ENCODE measurements at places on chromosomes 4 and X.
A peak's percentile ranks its signal among the peaks of the same experiment; 100 is the strongest.

DNA sequence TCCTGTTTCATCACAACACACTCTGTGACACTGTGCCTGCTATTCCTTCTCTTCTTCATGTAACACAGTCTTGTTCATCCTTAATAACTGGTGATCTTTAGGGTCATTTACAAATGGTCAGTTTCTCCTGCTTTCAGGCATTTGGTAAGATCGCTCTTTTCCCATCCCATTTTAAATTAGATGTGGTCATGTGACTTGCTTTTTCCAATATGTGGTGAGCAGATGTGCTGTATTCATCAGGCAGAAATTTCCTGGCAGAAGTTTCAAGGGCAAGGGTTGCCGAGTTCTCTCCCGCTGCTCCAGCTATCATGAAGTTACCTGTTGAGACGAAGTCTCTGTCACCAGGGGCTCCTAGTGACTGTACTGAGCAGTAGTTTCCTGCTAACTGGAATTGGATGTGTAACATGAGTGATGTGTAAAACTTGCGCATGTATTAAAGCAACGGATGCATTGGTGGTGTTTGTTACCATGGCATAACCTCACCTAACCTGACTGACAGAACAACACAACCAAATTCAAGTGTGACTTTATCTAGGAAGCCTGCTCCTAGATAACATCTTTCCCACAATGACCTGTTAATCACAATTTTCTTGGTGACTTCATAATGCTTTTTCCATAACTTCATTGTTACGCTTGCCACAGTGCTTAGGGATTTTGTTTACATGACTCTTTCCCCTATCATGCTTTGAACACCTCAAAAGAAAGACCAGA lies 29.5 kb upstream of the BMPR1B start:
- DNase-seq, result no peak

GRCh38 chr4:57554556-57555092 lies 444.4 kb upstream of the IGFBP7 start:
- DNase-seq, result no peak

DNA sequence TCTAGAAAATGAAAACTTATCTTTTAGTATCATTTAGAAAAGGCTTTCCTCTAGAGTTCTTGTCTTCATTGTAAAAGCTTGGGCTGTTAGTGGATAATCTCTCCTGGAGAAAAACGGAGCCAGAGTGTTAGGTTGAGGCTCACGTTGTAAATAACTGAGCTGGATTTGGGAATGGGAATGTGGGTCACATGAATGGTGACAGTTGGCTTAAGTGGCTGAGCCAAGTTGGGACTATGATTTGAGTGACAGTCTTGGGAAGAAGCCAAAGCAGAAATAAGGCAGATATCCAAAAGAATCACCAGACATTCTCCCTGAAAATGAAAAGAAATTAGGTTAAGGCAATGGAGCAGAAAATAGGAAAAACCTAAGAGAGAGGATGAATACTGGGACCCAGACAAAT lies 33.6 kb upstream of the PDGFC start:
- no peak for DNase-seq

DNA sequence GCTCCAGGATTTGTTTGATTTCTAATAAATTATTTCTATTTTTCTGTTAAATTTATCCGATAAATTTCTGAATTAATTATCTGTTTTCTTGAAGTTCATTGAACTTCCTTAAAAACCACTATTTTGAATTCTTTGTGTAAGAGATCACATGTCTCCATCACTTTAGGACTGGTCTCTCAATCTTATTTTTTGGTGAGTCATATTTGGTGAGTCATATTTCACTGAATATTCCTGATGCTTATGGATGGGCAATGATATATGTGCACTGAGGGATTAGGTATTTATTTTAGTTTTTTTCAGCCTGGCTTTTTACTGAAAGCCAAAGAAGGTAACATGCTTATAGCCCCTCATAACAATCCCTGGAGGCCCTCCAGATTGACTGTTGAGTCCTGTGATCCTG lies 48.5 kb upstream of the IL15 start:
- peak; percentile 52 for DNase-seq

GRCh38 chr4:146506272-146506671 lies 15.5 kb downstream of the SLC10A7 start:
- no peak for DNase-seq

GRCh38 chrX:148871422-148872160 lies 371.2 kb downstream of the AFF2 start:
- DNase-seq, result peak; percentile 25

- DNase-seq, result peak; percentile 89
Measured at GRCh38 chr4:138235419-138235952, 6.7 kb downstream of the SLC7A11 start.

GRCh38 chr4:86846921-86847320 lies 2.3 kb downstream of the SLC10A6 start:
- DNase-seq, result no peak

DNA sequence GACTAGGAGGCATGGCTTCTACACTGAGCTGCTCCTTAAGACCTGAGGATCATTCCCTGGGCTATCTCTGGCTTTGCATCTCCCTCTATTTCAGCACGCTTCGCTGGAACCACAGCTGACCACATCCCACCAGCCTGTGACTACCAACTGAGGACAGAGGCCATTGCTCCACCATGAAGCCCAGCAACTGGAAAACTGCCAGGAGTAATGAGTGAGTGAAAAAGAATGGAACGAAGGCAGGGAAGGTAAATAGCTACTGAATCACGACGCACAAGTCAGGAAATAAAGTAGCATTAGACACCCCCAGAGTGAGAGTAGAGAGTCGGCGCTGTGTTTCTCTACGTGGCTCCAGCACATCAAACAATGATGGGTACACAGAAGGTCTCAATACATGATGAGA lies 314.7 kb downstream of the LDB2 start:
- DNase-seq, result no peak

DNA sequence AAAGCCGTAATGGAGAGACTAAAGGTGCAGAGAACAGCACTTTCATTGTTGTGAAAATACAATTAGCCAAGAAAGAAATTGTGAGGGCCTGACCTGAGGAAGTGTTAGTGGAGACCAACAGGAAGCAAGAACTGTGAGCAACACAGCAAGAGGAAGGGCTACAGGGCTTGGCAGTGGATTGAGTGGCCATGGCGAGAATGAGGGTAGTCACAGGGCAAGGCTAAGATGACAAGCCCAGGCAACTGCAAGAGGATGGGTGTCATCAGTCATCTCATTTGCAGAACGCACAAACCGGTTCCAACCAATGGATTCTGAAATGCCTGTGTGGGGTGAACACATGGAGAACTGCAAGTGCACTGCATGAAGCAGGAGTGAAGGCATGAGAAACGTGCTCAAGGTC lies 3.6 kb downstream of the SLC10A6 start:
- DNase-seq, result peak; percentile 99

DNA sequence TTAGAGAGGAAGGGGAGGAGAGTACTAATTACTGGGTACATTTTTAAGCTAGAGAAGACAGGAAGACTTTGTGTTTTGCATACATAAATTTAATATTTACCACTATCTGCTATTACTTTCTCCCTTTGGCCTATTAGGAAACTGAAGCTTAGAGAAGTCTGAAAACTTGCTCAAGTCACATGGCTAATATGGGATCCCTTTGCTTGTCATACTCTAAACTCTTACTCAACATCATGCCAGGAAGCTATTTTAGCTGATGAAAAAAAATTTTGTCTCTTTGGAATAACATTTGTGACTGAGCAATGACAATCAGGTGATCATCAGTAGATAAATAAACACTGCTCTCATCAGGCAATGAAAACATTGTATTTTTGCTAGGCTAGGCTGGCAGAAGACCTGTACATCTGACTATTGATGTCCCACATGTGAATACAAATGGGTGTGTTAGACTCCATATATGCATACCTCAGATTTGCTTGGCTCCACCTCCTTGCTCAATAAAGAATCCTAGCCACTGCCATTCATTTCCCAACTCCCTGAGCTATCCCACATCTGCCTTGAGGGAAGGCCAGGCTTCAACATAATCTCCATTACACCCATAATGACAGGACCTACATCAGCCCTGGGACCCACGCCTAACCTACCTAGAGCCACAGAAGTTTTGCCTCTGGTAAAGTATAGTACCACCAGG lies 17.0 kb upstream of the DCLK2 start:
- no peak for DNase-seq

DNA sequence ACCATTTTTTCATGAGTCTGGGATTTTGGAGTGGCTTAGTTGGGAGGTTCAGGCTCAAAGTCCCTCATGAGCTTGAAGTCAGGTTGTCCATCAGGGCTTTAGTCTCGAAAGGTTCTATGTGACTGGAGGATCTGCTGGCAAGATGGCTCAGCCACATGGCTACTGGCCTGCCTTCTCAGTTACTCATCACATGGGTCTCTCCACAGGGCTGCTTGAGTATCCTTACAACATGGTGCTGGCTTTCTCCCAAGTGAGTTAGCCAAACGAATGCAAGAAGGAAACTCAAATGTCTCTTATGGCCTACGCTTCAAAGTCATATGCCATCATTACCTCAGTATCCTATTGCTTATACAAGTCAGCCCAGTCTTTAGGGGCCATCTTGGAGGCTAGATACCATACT lies 106.3 kb upstream of the VCX3B start:
- no peak for DNase-seq

GRCh38 chrX:154436374-154436982 lies 476 bp upstream of the GDI1 start:
- no peak for DNase-seq

DNA sequence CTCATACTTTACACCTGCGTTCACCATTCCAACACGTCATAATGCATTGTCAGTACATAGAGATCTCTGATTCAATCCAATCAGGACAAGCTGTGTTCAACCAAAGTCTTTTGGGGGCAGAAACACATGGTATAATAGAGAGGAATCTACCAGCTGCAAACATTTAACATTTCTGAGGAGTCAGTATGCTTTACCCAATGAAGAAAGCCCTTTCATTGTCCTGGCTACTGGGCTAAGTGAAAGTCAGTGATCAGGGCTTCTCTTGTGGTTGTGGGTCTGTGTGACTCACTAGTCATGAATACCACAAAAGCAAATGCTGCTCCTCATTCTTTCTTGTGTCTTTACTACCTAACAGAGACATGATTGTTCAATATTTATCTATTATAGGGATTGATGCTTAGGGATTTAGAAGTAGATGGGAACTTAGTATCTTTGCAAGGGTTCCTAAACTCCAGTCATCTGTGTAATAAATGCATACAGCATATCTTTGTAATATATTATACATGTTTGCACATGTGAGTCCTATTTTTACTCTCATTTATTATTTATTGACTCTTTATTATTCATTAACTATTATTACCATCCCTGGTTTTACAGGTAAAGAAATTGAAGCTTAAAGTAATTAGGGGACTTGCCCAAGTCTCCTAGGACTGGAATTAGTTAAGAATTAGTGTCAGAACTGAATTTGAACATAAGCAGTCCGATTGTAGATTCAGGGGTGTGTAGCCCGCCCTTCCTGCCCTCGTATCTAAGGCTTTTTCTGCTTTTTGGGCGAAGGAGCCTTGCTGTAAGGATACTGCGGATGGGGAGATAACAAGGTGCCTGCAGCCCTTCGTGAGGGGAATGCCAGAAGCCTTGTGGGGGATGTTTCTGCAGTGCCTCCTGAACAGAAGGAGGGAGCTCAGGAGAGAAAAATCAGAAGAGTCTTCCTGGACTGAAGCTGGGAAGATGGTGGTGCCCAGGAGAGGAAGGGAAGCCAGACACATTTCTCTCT lies 353.1 kb upstream of the BOD1L1 start:
- peak; percentile 36 for DNase-seq

- no peak for DNase-seq
Measured at GRCh38 chr4:40800064-40800463, 50.3 kb downstream of the NSUN7 start.

GRCh38 chrX:13487731-13488505 lies 81.5 kb upstream of the EGFL6 start:
- peak; percentile 90 for DNase-seq

DNA sequence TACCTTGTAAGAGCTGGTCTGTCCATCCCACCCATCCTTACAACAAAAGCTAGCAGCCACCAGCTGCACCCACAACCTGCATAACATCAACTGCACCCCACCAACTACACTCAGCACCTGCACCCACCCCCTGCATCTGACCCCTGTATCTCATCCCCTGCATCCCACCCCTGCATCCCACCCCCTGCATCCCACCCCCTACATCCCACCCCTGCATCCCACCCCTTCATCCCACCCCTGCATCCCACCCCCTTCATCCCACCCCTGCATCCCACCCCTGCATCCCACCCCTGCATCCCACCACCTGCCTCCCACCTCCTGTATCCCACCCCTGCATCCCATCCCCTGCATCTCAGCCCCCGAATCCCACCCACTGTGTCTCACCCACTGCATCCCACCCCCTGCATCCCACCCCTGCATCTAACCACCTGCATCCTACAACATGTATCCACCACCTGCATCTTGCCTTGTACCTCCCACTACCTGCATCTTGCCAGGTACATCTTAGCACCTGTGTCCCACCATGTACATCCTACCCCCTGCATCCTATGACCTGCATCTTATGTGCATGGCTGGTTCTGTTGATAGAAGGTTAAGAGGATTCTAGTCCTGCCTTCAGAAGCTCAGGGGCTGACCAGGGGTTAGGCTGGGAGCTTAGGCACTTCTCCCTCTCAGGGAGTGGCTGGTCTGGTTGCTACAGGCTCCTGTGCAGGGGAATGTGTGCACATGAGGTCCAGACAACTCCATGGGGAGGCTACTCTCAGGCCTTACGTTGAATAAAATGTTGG lies 9.4 kb downstream of the TMEM271 start:
- no peak for DNase-seq

GRCh38 chr4:135564090-135564489 lies 1362.5 kb upstream of the PABPC4L start:
- no peak for DNase-seq

GRCh38 chr4:165016971-165017370 lies 14.8 kb upstream of the TRIM60 start:
- no peak for DNase-seq

GRCh38 chr4:13706120-13706519 lies 78.6 kb upstream of the BOD1L1 start:
- peak; percentile 86 for DNase-seq

DNA sequence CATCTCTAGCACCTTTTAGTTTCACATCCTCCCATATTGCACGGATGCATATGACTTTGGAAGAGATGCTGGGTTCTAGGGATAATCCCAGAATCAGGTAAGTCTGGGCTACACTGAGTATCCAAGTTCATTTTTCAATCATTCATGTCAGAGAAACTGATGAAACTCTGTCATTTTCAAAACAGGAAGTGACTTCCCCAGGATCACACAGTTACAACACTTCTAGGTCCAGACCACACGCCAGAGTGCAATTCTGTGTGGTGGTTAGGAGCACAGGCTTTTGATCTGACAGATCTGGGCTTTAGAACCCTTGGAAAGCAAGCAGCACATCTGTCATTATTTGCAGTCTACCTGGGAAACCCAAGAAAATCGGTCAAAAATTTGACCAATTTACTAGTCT lies 52.1 kb upstream of the CDKN2AIP start:
- no peak for DNase-seq

DNA sequence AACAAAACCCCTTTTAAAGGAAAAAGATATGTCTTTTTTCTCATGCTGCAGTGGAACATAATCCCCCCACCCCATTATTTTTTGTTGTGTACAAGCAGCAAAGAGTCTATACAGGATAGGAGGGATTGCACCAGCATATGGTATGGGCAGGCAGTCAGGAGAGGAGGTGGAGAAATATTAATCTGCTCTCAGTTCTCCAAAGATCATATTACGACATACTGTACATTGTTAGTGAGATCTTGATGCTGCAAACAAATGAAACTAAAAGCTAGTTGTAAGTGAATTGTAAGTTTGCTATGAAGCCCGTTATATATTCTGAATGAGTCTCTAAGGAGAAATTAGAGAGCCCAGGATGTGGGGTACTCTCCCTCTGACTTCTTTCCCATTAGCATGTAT lies 75.3 kb downstream of the RAPGEF2 start:
- DNase-seq, result no peak
